ENCODE measurements at places on chromosomes 5 and 9.

DNA sequence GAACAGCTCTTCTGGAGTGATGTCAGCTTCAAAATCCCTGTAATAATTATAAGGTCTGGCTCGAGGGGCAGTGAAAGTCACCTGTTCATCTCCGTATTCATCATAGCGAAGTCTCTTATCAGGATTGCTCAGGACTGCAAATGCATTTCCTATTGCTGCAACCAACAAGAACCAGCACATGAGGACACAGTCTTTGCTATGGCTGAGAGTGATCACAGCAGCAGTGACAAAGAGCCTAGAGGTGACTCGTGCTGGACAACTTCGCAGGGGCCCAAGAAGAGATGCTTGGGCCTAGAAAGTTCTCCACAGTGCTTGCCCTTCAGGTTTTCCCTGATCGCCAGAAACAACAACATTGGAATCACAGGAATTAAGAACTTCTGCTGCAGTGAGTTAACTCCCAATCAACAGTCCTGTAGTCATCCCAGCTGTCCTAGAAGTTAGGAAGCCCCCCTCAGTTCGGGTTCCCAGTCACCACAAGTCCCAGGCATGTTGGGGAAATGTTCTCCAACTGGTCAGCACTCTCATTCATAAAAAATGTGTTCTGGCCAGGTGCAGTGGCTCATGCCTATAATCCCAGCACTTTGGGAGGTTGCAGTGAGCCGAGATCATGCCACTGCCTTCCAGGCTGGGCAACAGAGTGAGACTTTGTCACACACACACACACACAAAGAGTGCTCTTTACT is 13.0 kb downstream of the DNAJC18 start:
- no peak for DNase-seq

DNA sequence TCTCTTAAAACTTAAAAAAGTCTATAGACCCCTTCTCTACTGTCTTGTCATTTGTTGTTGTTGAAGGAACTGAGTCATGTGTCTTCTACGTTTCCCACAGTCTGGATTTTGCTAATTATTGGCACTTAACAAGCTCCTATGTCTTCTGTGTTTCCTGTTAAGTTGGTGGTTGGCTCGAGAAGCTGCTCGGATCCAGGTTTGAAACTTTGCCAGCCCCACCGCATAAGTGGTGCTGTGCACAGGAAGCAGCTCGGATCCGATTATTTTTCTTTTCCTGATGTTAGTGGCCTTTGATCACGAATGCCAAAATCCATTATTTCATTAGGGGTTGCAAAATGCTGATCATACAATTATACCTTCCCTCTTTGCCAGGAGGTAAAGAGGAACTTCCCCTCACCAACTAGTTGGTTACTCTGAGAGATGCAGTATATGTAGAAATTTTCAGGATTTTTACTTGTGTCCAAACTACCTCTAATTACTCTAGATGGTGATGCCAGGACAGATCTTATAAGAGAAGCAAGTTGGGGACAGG is 186.5 kb downstream of the NSG2 start:
- DNase-seq, result no peak

DNA sequence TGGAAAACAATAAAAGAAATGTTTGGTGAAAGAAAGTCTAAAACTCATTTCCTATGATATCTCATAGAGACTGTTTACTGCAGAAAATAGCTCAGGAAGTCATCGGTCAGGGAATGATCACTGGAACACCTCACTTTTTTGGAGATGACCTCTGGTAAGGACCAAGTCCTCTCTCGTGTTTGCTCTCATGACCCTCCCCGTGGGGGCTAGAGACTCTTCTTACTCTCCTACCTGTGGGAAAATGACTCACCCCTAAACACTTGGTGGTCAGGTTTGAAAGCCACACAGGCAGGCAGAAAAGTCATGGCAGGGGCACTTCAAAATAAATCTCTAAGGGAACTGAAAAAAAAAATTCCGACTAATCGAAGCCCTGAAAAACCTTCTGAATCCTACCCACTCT is 48.2 kb downstream of the FAM240B start:
- DNase-seq, result no peak

- DNase-seq, result peak; percentile 40
Observed at GRCh38 chr9:99103901-99104458, 933 bp upstream of the TGFBR1 start.

DNA sequence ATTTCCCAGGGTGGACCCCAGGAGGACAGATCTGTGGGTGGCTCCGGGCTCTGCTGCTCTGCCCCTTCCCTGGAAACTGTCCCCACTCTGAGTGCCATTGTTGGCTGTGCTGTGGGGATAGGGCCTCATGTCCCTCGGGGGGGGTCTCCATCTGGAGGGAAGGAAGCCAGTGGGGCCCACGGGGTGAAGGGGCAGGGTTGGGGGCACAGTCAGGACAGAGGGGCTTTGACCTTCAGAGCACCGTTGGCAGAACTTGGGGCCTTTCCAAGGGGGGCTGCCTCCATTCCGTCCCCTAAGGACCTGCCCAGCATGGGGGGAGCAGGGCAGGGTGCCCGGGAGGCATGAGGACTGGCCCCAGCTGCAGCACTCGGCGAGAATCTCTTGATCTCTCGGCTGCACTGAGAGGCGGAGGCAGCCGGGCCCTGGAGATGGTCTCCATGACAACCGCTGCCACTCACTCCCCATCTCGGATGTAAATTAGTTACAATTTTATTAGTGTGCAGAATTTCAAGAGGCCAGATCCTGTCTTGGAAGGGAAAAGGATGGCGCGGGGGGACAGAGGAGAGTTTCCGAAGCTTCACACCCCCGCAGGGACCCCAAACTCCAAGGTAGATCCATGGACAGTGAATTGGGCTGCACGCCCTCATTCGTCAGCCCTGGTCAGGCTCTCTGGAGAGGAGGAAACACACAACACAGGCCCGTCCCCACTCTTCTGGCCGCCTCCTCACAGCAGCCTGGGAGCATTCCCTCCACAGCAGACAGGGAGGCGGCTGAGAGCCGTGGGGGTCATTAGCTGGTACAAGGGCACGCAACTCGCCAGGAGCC is 216.2 kb upstream of the IER5L start:
- DNase-seq, result no peak

DNA sequence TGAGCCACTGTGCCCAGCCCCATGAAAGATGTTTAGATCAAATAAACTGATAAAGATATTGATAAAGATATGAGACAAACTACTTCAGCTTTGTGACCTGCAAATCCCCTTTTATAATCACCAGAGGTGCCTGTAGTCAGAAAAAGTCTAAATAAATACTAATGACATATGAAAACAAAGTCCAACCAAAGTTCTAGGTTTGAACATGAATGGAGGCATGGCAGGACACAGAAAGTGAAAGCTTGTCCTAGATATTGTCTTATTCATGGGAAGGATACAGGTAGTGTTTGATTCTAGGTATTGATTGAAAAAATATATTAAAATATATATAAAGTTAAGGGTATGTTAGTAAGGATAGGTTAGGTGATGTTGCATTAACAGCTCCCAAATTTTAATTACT is 24.6 kb upstream of the PSAT1 start:
- no peak for DNase-seq

GRCh38 chr9:124248960-124249359 is 8.8 kb upstream of the NEK6 start:
- DNase-seq, result no peak

DNA sequence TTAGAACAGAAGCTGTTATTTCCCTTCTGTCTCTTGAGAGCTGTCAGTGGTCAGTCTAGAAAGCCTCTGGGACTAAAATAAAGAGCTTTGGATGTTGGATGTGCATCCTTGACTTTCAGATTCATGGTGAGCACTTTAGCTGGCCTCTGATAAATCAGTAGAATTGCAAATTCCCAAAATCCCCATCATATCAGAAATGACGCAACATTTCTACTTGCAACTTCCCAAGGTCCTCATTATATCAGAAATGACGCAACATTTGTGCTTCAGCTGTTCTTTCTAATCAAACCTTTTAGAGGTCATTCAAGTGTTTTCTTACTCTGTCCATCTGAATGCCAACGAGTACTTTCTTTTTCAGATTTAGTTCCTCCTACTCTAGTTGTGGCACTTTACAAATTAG is 167.3 kb upstream of the MOCS2 start:
- DNase-seq, result no peak

- DNase-seq, result no peak
Observed at GRCh38 chr9:84146893-84147710, 166.5 kb downstream of the RMI1 start.

DNA sequence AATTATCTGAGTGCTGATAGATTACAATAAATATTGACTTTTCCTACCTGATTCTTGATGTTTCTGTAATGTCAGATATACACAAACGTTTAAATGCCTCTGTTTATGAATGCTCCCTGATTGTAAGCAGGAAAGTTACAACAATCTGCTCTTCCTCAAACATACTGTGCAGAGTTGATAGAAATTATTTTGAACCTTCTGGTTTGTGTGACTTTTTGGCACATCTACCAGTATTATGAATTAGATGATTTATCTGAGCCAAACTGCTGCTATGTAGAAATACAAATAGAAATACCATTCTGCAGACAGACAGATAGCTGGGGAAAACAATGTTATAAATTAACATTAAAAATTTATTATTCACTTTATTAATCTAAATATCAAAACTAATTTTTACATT is 113.0 kb downstream of the SLF1 start:
- DNase-seq, result no peak

Measured in H54 (cell line).